ENCODE measurements at places on chromosomes 3 and 15. TPM values are rescaled to one million over a fixed set of nuclear protein-coding genes. Genes with fewer than 3 reads are reported as not detected.

DNA sequence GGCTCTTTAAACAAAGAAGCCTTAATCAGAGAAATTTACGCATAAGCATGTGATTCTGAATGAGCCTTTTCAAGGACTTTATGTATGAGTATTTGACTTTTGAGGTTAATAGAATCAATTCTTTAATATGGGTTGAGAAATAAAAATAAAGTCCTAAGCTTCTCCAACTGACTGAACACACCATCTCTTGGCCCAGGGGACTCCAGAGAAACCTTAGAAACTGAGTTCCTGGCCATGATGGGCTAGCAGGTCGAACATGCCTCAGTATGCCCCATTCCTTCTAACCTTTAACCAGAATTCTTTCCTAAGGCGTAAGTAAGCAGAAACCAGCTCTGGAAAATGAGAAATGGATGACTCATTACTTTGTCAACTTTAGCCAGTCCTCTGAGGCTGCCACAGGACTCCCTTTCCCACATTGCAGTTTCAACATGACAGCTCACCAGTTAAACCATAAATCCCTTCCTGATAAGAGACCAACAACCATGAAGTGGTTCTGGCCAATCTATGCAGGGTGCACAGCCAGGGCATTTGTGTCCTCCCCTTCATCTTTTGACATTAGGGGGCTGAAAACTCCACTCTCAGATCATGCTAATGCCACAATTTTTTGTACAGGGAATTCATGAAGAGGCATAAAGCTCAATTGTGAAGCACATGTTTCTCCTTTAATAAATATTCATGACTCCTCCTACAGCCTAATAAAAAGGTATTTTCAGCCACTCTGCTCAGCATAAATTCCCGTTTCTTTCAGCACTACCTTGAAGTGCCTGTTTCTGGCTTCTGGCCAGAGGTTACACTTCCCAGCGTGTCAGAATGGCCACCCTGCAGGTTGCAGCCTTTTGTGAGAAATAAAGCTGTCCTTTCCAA is 33.3 kb downstream of the TM4SF18 start:
- DNase-seq = no peak
- H3K36me3 ChIP-seq = no peaks in the 10 kb centered on the region
- H3K4me1 ChIP-seq = no peaks in the 10 kb centered on the region
- no peaks in the 10 kb centered on the region for H3K27me3 ChIP-seq
- H3K4me3 ChIP-seq = no peak overlapping the region

LSM3 gene
- total RNA-seq = 20.9 TPM

DNA sequence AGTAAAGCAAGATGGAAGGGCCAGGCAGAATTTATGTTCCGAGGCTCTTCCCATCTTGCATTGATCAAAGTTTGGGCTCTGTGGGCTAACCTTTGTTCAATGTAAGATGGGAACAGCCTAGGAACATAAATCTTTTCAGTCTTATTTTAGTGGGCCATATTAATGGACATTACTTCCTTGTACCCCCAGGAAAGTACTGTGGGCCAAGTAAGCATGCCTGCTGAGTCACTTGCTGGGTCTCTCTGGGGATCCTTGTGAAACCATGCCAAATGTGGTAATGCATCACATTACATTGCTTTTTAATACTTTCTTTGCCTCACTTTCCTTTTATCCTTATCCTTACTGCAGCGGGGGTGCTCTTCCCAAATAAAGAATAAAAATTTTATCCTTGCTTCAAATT is 349.5 kb upstream of the POU1F1 start:
- no peaks in the 10 kb centered on the region for H3K27me3 ChIP-seq
- H3K4me1 ChIP-seq = no peaks in the 10 kb centered on the region
- no peaks in the 10 kb centered on the region for H3K36me3 ChIP-seq
- DNase-seq = no peak

ADAMTS9 gene
- 3.7 TPM for total RNA-seq

DNA sequence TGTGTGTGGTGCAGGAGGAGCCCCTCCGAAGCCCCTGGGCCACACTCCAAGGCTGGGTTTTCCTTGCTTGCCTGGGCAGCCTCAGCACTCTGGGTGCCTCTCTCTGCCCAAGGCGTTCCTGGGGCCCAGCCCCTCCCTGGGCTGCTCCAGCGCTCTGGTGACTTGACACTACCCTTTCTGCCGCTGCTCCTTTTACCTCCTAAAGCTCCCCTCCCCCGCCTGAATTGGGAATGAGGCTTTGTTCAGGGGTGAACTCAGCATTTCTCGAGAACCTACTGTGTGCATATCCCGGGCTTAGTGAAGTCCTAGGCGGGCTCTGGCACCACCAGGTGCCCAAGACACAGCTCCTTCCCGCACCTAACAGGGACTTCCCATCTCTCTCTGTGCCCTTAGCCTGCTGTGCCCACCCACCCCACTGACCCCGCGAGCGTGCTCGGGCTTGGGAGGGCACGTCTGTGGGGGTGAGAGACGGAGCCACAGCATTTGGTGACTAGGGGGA is 1.2 kb upstream of the BAHD1 start:
- H3K27me3 ChIP-seq = peaks cover 82% of the 10 kb centered on the region
- H3K27ac ChIP-seq = no peak overlapping the region
- H3K36me3 ChIP-seq = no peaks in the 10 kb centered on the region
- peak overlapping the region; percentile 85 for H3K4me3 ChIP-seq
- peaks cover 35% of the 10 kb centered on the region for H3K4me1 ChIP-seq
- no peak for DNase-seq

SYNPR gene
- 0.09 TPM for total RNA-seq

DNA sequence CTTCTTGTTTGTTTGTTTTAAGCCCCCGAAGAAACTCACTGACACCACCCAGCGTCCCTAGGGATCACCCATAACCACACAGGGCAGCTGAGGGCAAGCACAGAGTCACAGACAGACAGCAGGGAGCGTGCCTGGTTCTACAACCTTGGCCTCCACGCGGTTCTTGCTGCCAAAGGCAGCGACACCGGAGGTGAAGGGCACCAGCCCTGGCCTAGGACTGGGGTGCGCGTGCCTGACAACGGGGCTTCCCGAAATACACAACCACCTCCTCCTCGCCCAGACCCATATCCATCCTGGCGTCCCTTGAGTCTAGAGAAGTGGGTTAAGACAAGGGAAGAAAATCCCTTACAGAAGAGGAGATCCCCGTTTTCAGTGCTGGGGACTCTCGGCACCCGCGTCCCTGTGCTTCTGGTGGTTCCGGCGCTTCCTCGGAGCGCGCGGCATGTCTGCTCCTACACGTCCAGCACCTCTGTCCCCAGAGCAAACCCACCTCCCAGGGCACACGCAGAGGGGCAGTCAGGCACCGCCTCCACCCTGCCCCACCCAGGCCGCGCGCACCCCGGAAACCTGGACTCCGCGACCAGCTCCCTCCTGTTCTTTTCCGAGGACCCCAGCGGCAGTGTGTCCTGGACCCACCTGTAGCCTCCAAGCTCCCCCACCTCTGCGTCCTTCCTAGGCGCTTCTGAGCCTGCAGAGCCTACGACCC is 911 bp downstream of the RFTN1 start:
- H3K4me3 ChIP-seq = peak overlapping the region; percentile 94
- no peaks in the 10 kb centered on the region for H3K36me3 ChIP-seq
- DNase-seq = no peak
- peak overlapping the region; percentile 94 for H3K27ac ChIP-seq
- H3K27me3 ChIP-seq = no peaks in the 10 kb centered on the region

DNA sequence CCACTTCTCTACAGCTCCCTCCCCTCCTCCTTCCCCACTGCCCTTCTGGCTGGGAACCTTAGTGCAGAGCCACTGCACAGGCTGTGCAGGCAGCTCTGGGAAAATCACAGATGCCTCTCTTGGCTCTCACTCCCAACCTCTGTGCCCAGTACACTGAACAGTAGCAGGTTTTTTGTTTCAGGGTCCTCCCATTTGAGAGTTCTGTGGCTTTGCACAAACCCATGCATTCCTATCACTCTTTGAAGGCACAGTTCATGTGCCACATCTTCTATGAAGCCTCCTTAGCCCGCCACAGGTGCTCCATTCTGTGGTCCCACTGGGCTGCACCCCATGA is 103.9 kb downstream of the SNRK start:
- DNase-seq = peak; percentile 22
- no peak overlapping the region for H3K4me3 ChIP-seq

DNA sequence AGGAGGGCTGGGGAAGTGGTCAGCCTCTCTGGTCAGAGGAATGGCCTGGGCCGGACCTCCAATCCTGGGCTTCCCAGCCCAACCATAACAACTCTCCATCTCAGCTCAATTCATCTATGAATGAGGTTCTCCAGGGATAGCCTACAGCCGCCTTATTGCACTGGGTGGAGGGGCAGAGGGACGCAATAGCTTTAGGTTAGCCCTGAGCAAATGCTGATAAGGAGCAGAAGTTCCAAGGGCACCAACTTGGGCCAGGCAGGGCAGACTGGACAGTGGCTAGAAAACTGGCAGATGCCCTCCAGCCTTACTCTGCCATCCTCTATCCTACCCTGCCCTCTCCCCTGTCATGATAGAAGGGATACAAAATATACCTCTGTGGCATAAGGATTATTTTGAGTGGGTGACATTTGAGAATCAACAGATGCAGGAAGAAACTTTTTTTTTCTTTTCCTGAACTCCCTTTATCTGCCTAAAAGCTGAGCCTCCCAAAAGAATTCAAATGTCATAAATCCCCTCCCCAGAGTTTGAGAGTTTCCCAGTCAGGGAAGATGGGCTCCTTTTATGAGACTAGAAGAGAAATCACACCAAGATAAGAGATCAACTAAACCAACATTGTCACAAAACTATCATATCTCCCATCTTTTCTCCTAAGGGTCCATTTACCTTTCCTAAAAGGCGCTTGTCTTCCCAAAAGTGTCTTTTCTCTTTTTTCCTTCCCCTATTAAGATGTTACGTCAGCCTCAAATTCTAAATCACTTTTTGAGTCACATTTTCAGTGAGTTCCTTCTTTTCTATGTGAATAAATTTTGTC is 40.4 kb upstream of the C15orf39 start:
- H3K36me3 ChIP-seq = no peaks in the 10 kb centered on the region
- H3K27me3 ChIP-seq = no peaks in the 10 kb centered on the region
- H3K4me3 ChIP-seq = no peak overlapping the region
- no peaks in the 10 kb centered on the region for H3K4me1 ChIP-seq

All from thymus (tissue), 14 donors.